Spleen (tissue), 13 donors: ENCODE measurements at places on chromosomes 2 and 18. TPM values are rescaled to one million over a fixed set of nuclear protein-coding genes. Genes with fewer than 3 reads are reported as not detected.

DOK6 gene
- total RNA-seq: 0.09 TPM

GRCh38 chr2:157261199-157261782 lies 3.8 kb downstream of the GALNT5 start:
- no peak overlapping the region for H3K4me3 ChIP-seq
- no peaks in the 10 kb centered on the region for H3K36me3 ChIP-seq
- no peaks in the 10 kb centered on the region for H3K27me3 ChIP-seq
- no peak overlapping the region for H3K27ac ChIP-seq
- no peak for DNase-seq
- peaks cover 9% of the 10 kb centered on the region for H3K4me1 ChIP-seq

- no peak for DNase-seq
- no peaks in the 10 kb centered on the region for H3K27me3 ChIP-seq
- no peak overlapping the region for H3K4me3 ChIP-seq
Observed at GRCh38 chr2:219292616-219293015, 13.4 kb downstream of the DNAJB2 start.

DNA sequence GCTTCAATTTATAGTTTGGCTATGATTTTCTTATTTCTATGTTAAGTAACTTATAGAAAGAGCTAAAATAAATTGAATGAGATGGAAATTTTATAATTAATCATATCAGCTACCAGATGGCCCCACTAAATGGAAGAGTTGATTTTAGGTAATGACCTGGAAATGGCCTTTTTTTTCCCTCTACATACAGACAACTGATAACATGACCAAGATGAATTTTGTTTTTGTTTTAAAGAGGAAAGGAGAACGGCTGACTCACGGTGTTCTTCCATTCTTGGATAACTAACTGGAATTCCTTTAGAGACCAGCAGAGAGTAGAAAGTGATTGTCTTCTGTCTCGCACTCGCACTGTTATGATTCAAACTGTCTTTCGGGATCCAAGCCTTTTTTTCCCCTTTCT lies 91.0 kb downstream of the TMEM185B start:
- no peak overlapping the region for H3K27ac ChIP-seq
- no peaks in the 10 kb centered on the region for H3K4me1 ChIP-seq
- peaks cover 4% of the 10 kb centered on the region for H3K36me3 ChIP-seq
- no peak overlapping the region for H3K4me3 ChIP-seq
- no peak for DNase-seq

GRCh38 chr18:33603454-33603853 lies 25.4 kb downstream of the ASXL3 start:
- H3K4me1 ChIP-seq: no peaks in the 10 kb centered on the region
- H3K36me3 ChIP-seq: no peaks in the 10 kb centered on the region
- H3K27me3 ChIP-seq: no peaks in the 10 kb centered on the region
- H3K27ac ChIP-seq: no peak overlapping the region

DNA sequence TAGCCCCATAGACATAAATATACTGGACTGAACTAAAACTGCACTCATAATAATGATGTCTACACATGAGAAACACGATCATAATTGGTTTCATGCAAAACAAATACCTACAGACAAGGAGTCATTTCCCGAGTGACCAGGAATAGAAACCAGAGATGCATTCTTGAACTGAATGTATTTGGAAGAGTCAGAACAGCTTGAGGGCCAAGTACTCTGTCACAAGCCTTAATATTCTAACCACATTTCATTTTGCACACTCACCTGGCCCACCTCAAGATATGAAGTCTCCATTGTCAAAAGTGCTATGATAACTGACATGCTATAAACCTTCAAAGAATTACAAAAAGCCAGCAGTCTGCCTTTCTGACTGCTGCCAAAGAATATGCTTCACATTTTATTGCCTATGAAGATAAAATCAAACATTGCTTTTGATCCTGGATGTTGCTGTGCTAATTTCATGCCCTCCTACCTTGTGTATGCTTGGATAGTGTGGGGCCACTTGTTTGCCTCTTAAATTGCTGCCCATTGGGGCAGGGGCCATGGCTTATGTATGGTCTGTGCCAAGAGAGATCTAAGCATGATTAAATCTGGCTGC lies 18.9 kb upstream of the ASAP2 start:
- H3K4me1 ChIP-seq: peaks cover 8% of the 10 kb centered on the region
- H3K36me3 ChIP-seq: no peaks in the 10 kb centered on the region
- no peak overlapping the region for H3K27ac ChIP-seq
- H3K4me3 ChIP-seq: no peak overlapping the region
- H3K27me3 ChIP-seq: no peaks in the 10 kb centered on the region
- no peak for DNase-seq

SCYGR4 gene
- not detected for total RNA-seq

RAB12 gene
- 33.4 TPM for total RNA-seq

DNA sequence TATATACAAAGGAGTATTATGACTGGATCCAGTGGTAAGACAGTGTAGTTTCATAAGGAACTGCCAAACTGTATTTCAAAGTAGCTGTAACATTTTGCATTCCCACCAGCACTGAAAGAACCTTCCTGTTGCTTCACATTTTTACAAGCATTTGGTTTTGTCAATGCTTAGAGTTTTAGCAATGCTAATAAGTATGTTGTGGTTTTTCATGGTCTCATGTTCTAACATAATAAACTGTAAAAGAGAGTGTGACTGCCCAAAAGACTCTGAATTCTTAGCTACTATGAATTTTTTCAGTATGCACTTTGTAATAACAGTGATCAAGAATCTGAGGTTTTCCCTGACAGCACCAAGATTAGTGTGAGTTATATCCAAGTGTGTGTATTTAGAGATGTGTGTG lies 604.2 kb downstream of the XIRP2 start:
- no peaks in the 10 kb centered on the region for H3K4me1 ChIP-seq
- no peaks in the 10 kb centered on the region for H3K36me3 ChIP-seq
- H3K27ac ChIP-seq: no peak overlapping the region

DNA sequence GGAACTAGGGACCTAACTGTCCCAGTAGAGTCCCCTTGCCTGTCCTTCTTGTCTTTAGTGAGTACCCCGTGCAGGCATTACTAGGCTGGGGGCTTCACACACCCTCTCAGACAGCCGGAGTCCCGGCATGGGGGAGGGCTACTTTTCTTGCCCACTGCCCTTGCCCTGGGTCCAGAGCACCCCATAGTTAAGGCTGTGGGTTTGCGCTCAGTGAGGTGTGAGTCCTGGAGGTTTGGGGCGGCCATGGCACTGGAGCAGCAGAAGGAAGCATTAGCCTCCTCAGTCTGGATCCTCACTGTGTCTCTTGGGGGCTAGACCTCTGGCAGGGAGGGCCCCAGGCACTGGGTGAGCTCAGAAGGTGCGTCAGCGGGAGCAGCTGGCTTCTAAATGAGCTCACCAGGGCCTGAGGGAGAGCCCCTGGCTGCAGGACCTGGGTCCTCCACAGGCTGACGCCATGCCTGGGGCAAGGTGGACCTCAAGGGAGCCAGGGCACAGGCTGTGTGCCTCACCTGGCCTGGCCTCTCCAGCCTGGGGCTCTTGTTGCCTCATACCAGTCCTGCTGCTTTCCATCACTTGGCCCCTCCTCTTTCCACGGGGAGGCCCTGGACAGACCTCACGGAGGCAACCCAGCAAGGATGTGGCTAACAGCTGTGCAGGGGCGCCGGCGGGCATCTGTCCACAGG lies 27.4 kb downstream of the HS6ST1 start:
- no peak overlapping the region for H3K27ac ChIP-seq
- H3K4me3 ChIP-seq: no peak overlapping the region
- no peaks in the 10 kb centered on the region for H3K36me3 ChIP-seq
- peaks cover 14% of the 10 kb centered on the region for H3K4me1 ChIP-seq
- H3K27me3 ChIP-seq: no peaks in the 10 kb centered on the region

GCKR gene
- total RNA-seq: 3.4 TPM

DNA sequence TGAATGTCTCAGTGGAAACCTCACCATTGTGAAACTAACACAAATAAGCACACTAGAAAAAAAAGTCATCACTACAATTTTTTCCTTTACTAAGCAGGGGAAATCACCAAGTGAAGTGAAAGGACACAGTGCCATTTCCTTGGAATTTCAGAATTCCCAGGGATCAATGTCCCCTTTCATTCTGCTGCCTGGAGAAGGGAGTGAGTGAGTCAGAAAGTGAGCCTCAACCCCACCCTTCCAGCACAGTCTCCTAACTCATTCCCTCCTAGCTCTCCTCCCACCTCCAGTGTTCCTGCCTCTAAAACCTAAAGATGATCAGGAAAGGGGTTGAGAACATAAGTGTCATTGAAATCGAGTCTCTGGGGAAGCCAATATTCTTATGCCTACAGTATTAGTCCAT lies 608.5 kb downstream of the RNF144A start:
- no peaks in the 10 kb centered on the region for H3K4me1 ChIP-seq
- H3K4me3 ChIP-seq: no peak overlapping the region
- H3K27ac ChIP-seq: no peak overlapping the region
- H3K36me3 ChIP-seq: no peaks in the 10 kb centered on the region

HS1BP3 gene
- 35.1 TPM for total RNA-seq

CXCR1 gene
- total RNA-seq: 46.3 TPM

PAX3 gene
- not detected for total RNA-seq

DYNAP gene
- 2.0 TPM for total RNA-seq
